Muscle of back (tissue), 13 donors: ENCODE measurements at places on chromosomes 1 and 21.

DNA sequence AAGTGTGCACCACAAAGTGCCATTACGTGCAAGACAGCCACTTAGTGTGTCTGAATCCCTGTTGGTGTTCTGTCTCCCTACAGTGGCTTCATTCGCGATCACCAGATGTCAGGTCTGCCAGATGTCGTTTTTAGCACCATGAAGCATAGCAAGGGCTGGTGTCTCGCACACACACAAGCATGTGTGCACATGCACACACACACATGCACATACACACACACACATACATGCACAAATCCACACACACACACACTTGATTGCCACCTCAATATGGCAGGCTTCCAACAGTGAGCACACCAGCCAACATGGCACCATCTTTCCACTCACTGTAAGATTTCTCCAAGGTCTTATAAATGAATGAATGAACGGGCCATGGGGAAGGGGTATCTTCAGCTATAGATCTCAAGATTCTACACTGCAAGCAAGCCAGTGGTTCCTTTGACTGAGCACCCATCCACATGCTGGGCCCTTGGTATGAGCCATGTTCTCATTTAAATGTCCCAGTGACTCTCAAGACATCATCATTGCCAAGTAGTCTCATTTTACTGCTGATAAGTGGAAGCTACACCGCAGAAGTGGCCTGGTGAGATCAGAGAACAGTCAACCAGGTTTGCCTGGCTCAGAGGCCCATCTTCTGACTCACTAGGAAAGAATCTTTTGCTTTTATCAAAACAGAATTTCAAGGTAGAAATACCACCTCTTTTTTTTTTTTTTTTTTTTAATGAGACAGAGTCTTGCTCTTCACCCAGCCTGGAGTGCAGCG lies 84.9 kb downstream of the SIM2 start:
- DNase-seq: no peak

DNA sequence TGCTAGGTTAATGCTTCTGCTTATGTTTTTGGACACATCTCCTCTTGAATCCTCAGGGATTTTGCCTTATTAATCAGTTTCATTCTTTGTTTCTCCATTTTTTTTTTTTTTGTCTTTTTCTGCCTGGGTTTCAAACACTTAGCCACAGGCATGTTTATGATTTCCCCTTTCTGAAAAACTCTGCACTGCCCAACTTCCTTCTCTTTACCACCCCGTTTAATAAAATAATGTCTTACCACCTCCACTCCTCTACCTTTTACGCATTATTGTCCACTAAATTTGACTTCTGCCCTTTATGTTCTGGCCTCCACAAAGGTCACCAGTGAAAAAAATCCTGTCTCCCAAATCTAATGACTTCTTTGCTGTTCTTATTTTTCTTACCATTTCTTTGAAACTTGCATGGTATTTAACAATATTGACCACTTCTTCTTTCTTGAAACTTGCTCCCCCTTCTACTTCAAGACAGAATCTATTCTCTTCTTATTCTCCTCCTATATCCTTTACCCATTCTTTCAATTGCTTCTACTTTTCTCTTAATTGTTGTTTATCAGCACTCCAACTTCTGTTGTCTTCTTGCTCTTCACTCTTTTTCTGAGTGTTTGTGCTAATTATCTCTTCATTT lies 150.3 kb downstream of the TNFSF18 start:
- DNase-seq: peak; percentile 10

- DNase-seq: no peak
Observed at GRCh38 chr1:209587789-209588188, 4.3 kb downstream of the CAMK1G start.

DNA sequence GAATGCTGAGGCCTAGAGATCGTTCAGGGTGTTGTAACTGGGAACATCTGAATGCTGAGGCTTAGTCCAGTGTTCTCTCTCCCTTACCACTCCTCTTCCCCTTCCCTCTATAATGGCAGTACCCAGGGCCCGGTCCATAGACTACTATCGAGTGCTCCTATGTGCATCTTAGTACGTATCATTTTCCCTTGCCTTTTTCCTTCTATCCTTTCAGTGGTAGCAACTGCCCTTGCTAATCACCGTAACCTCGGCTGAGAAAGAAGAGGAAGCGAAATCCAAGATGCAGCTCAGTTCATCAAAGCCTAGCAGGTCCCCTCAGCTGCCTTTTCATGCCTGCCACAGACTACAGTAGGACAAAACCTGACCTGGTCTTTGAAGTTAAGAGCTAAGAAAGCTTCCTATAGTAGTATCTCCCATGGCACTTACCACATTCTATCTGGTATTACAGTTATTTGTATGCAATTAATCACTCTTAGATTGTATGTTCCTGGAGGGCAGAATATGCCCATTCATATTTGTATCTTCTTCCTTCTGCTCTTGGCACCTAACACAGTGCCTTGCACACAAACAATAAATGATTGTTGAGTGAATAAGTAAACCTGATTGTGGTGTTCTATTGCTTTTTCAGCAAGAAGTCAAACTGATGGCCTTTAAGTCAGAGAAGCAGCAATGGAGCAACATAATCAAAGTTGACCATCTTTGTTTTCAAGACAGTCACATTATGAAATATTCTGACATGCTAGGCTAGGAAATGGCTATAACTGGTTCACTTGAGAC lies 22.4 kb downstream of the CNIH4 start:
- peak; percentile 11 for DNase-seq

GRCh38 chr1:150808846-150809245 lies 786 bp upstream of the CTSK start:
- DNase-seq: no peak
